ENCODE measurements at places on chromosomes 12 and 14.

DNA sequence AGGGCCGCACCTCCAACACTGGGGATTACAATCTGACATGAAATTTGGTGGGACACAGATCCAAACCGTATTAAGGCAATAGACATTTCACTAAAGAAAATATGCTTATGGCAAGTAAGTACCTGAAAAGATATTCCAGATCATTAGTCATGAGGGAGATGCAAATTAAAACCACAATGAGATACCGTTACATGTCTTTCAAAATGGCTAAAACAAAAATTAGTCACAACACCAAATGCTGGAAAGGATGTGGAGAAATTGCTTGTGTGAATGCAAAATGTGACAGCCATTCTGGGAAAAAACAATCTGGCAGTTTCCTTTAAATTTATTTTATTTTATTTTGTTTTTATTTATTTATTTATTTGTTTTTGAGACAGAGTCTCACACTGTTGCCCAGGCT, 82.3 kb upstream of the PTGDR start:
- no peak for DNase-seq

DNA sequence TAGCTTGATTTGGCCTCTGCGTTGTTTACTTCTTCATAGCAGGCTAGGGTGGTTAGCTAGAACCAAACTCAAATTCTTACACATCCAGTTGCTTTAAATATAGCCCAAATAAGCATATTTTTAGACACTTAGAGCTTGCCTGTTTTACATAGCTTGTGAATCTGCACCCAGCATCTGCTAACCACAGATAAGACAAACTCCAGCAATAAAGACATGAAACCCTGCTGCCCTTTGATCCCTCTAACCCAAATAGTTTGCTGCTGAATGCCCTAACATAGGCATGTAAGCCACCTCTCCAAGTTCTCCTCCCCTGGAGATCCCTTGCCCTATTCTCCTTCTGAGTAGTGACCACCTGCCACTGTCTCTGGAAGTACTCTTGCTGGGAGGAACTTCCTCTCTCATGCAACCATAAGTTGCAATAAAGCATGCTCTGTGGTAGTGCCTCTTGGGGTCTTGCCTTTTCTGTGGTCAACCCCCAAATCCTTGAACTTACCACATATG, 185.6 kb downstream of the TMEM117 start:
- peak; percentile 4 for DNase-seq

DNA sequence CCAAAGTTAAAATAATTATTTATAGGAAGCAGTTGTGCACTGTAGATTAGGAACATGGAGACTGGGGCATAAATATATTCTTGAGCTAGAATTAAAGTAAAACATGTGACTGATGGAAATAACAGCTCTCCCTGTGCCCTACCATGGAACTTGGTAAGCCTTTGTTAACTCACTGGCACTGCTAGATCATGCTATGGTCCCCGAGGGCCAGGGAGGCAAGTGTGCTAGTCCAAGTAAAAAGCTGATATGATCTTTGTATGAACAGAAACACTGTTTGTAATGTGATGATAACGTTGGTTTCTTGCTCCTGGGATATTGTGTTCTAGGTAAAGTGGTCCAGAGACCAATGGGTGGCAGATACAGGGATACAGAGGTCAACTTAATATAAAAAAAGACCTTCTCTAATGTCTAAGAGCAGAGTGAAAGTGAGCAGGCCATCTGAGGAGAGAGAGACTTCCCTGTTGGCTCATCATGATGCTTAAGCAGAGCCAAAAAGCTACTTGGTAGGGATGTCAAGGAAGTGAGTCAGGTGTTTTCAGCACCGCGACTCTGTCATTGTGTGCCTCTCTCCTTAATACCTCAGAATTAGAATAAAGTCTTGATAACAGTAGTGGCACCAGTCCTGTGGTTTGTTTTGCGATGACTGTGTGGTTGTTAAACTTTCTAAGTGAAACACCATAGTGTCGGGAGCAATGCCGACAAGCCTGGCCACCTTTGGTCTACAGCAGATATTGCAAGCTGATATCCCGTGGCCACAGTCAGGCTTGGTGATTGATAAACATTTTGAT, 27.6 kb downstream of the BICD1 start:
- peak; percentile 20 for DNase-seq

- no peak for DNase-seq
Observed at GRCh38 chr14:95490727-95491451, 25.6 kb downstream of the SYNE3 start.

- peak; percentile 83 for DNase-seq
Observed at GRCh38 chr12:66066137-66066928, 64.2 kb downstream of the LLPH start.

GRCh38 chr12:120504587-120504986, 8.7 kb downstream of the DYNLL1 start:
- DNase-seq: no peak

DNA sequence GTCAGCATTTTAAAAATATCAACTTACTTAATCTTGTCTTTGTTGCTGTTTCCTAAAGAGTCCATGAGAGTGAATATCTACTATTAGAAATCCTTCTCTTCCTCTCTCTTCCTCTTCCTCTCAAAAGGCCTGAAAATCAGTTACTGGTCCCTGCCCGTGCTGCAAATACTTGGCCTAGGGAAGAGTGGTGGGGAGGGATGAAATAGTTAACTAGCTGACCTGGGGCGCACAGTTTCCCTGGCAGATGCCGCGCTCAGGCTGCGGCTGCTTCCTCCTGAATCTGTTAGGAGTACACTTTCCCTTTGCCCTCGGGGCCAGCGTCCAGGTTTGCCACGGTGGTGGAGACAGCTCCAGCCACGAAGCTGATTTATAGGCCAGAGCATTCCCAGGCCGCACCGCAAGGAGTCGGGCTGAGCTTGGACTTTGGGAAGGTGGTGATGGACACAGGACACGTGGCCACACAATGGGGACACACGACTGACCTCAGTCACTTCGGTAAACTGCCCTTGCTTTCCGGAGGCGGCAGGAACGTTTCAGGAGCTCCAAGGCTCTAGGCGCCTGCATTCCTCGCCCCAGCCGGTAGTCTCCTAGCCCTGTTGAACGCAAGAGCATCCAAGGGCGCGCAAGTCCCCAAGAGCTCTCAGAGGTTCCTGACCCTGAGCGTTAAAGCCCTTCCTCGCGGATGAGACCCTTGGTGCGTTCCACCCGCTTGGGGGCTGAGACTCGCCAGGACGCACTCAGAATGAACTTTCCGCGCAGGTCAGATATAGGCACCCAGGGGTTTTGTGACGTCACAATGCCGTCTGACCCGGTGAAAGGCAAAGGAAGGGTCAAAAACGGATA, 7.1 kb upstream of the ASCL1 start:
- DNase-seq: no peak

DNA sequence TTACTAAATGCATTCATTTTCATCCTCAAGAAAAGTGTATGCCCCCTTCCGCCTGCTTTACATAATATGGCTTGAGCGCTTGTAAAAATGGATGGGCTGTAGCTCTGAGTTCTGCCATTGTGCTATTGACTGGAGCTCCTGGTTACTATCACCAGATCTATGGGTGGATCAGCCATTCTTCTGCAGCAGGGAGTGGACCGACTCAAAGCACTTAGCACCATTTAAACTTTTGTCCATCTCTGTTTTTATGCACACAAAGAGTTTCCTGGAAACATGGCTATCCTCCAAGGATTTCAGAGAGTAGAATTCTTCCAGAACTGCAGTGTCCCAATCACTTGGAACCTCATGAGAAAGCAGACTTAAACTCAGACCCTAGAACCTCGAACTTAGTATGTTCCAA, 4.5 kb upstream of the NUMB start:
- no peak for DNase-seq

DNA sequence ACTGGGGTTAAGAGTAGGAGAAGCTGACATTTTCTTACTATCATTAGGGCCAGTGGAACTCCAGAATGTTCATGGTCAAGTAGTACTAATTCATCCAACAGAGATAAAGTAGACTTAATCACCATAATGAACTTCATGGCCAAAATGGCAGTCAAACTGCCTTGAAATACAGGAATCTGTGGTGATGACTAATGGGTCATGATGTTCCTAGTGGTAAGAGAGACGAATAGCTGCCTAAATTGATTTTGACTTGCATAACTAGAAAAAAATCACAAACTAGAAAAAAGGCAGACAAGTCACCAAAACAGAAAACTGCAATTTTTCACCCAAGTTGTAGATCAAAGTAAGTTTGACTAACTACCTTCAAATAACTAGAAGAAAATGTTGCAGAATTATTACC, 138.5 kb downstream of the MGAT4C start:
- no peak for DNase-seq

DNA sequence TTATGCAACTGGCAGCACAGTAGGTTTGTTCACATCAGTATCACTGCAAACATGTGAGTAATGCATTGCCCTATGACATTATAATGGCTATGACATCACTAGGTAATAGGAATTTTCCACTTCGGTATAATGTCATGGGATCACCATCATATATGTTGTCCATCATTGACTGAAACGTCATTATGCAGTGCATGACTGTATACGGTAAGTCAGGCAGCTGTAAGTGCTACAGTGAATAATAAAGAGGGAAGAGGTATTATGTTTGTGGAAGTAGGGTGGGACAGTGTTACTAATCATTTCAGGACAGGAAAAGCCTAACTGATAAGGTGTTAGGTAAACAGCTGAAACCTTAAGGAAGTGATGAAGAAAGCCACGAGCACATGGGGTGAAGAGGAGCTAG, 68.1 kb downstream of the ANO4 start:
- DNase-seq: no peak

- no peak for DNase-seq
Observed at GRCh38 chr12:49647827-49648711, 24.7 kb downstream of the PRPF40B start.

- DNase-seq: no peak
Observed at GRCh38 chr12:52774629-52775250, 2.4 kb downstream of the KRT76 start.

- DNase-seq: no peak
Observed at GRCh38 chr12:117481470-117481869, 120.0 kb upstream of the NOS1 start.

GRCh38 chr12:116143909-116144308, 133.6 kb downstream of the MED13L start:
- no peak for DNase-seq

DNA sequence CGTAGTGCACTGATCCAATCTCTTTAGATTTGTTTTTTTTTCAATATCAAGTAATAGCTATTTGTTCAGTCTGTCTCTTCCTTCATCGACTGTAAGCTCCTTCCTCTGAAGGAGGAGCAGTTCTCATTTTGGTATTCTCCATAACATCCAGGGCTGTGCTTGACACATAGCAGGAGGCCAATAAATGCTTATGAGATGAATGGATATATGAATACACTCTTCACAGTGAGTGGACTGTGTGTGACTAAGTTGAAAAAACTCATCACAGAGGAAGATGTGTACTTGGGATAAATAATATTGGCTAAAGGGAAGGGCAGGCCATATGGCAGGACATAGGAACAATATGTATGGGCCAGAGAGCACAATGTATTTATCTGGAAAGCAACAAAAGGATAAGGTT, 205.3 kb upstream of the PRICKLE1 start:
- DNase-seq: no peak

DNA sequence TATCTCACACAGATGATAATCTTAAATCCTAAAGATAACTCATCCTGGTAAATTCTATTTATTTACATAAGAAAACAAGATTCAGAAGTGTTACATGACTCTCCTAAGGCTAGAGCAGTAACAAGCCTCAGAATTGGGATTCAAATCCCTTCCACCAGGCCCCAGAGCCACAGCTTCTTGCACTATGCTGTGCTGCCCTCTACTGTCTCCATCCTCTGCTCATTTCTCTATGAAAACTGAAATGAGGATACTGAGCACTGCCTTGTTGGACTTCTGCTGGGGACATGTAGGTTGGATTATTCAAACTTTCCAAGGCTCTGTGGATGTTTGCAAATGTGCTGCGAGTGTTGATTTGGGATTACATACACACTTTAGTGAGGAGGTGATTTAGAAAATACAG, 23.5 kb upstream of the C12orf50 start:
- peak; percentile 52 for DNase-seq

DNA sequence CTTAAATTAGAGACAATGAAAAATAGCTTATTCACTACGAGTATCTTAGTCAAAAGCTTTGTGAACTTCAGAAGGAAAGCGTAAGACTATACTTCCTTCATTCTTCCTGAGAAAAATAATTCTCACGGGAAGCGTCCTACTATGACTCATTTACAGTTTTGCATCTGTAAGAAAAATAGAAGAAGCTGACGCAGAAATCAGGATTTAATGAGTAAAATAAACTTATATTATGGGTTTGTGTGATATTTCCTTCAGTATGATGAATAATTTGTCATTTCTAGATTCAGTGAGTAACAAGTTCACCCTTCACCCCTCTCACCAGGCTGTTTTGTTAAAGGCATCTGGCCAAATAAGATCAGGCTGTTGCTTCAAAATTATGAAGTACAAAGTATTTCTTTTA, 17.8 kb upstream of the PDE3A start:
- DNase-seq: no peak

DNA sequence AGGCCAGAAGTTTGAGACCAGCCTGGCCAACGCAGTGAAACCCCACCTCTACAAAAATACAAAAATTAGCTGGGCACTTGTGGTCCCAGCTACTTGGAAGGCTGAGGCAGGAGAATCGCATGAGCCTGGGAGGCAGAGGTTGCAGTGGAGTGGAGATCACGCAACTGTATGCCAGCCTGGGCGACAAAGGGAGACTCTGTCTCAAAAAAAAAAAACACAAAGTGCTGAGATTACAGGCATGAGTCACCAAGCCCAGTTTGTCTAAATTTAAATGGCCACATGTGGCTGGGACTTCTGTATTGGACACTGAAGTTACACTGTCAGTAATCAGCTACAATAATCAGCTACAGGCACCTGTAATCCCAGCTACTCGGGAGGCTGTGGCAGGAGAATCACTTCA, 100.9 kb upstream of the AEBP2 start:
- DNase-seq: no peak

All from KBM-7 (cell line).